Activated CD4-positive, CD25-positive, alpha-beta regulatory T cell treated with anti-CD3 and anti-CD28 coated beads, Interleukin-2, amount 50 U/mL, for 72 hours (primary cell): ENCODE measurements at places on chromosomes 5 and 9.

DNA sequence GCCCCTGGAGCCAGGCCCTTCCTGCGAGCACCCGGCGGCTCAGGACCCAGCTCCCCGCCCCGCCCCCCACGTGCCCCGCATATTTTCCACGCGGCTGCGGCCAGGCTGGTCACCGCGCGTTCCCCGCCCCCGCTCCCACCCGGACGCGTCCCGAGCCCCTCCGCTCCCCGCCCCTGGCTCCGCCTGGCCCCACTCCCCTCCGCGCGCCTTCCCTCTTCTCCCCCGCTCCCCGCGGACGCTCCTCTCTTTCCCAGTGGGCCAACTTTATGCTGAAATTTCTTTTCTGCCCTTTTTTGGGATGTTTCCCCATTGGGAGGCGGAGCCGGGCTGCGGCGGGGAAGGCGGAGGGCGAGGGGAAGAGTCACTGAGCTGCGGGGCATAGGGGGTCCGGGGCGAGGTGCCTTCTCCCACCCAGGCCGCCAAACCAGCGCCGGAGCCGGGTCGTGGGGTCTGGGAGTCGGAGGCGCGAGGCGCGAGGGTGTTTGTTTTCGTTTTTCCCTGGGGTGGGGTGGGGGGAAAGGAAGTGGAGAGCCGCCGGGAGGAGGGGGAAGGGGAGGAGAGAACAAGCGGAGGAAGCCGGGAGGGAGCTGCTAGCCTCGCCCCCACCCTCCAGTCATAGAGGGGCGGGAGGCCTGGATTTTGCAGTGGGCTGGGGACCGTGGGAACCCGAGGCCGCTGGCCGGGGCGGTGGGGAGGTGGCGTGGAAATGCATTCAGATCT, 1.0 kb upstream of the TPM2 start:
- DNase-seq, result no peak

GRCh38 chr9:124215368-124215910, 42.3 kb upstream of the NEK6 start:
- no peak for DNase-seq

DNA sequence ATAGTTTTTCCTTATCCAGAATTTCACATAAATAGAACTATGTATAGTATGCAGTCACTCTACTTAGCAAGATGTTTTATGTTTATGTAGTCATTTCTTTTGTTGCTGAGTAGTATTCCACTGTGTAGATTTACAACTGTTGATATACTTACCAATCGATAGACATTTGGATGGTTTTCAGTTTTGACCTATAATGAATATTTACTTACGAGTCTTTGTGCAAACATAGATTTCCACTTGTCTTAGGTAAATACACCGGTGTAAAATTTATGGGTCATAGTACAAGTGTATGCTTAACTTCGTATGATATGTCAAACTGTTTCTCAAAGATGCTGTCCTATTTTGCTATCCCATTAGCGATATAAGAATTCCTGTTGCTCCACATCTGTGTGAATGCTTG, 19.7 kb upstream of the OR2K2 start:
- DNase-seq, result no peak

- DNase-seq, result no peak
Measured at GRCh38 chr5:7886849-7887475, 18.0 kb downstream of the MTRR start.

- no peak for DNase-seq
Measured at GRCh38 chr5:28575368-28575767, 1537.0 kb upstream of the CDH9 start.

- no peak for DNase-seq
Measured at GRCh38 chr5:116084287-116084691, 536 bp upstream of the COMMD10 start.

DNA sequence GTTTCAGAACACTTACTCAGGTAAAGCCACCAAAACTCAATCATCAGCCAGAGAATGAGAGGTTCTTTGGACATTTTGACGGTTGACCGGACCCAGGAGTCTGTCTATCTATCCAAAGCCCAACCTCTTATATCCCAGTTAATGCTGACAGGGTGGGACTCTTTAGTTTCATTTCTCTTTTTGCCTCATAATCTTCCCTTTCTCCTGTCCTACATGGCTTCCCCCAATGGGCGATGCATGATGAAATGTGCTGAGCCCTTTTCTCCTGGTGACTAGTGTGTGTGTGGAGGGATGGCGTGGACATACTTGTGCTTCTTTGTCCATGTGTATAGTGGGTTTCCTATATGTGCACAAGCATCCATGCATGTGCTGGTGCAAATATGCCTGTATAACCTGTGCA, at the start of gene TIMD4:
TSS of gene TIMD4 (minus strand) at position 102 of the 400 bp plus-strand sequence. CDS start at position 74, 28 bp downstream.
- no peak for DNase-seq

DNA sequence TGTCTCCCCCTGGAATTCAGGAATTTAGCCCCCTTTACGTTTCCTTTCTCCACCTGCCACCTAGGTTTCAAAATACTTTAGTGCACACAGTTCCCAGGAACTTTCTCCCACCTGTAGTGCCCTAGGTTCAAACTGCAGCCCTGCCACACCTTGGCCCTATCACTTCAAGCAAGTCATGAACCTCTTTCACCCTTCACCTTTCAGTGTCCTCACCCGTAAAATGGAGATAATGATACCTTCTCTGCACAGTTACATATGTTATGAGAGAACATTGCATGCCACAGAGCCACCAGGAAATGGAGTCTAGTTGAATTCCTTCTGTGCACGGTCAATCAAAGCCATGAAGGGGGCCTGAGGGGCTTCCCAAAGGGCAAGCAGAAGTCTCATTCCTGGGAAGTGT, 9.8 kb upstream of the EEIG1 start:
- DNase-seq, result no peak

DNA sequence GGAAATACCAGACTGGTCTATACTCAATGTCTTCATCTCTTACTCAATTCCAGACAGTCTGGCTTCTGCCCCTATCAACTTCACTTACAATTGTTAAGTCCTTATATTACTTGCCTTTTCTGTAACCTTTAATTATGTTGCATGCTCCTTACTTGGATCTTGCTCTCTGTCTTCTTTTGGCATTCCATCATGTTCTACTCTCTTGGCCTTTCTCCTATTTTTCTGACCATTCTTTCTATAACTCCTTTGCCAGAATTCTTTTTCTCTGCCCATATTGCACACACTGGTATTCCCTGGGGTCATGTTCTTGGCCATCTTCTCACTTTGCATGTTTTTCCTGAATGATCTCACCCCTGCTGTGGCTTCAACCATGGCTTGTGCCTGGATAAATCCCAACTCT, 209.8 kb upstream of the ZNF462 start:
- no peak for DNase-seq

- no peak for DNase-seq
Measured at GRCh38 chr5:11903614-11904264, 507 bp downstream of the CTNND2 start.

- DNase-seq, result no peak
Measured at GRCh38 chr9:20781092-20781491, 97.0 kb downstream of the FOCAD start.

- DNase-seq, result no peak
Measured at GRCh38 chr9:135976531-135976930, 15.4 kb upstream of the UBAC1 start.

GRCh38 chr9:4596165-4596922, 65.8 kb upstream of the PLPP6 start:
- no peak for DNase-seq

DNA sequence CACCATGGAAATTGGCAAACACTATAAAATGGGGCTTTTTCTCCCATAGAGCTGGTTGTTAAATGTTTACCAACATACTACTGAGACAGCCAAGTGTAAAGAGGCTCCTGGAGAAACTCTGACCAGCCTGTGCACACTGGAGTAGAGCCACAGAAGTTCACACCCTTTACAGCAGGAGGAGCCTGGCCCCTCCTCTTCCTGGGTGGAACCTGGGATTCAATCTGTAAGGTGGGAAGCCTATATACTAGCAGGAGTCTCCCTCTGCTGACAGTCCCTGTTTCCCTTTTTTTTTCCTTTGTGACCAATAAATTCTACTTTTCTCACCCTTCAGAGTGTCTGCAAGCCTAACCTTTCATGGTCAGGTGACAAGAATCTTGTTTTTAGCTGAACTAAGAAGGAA, 10.4 kb upstream of the SLC30A5 start:
- DNase-seq, result no peak

GRCh38 chr9:79984429-79985067, 412.8 kb downstream of the TLE4 start:
- DNase-seq, result no peak

DNA sequence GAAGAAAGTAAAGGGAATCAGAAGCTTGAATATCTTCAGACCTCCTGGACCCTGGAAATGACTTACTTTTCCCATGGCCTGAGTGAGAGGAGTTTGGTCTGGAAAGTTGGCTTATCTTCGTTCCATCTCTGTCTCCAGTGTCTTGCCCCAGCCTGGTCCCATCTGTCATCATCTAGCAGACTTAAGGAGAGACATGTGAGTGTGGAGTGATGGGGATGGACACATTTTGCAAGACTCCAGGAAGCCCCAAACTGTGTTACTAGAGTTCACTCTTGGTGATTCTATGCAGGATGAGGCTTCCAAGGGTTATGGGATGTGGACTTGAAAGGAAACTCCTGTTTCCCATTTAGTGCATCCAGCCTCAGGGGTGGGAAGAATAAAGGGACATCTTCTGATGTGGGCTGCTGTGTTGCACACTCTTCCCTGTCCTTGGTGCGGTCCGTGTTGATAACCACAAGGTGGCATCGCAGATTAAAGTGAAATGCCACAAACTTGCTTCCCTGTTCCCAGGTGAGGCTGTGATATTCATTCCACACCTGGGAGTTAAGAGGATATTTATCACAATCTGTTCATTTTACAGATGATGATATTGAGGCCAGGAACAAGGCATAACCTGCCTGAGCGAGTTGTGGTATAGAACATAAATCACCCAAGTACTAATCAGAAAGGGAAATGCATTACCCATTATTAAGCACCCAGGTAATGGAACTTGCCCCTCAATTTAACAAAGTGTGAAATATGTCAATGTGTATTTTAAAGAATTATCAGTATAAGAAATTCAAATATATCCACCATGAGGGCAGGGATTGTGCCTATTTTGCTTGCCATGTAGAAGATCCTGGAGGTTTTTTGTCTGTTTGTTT, 269.9 kb upstream of the PAPPA start:
- no peak for DNase-seq

DNA sequence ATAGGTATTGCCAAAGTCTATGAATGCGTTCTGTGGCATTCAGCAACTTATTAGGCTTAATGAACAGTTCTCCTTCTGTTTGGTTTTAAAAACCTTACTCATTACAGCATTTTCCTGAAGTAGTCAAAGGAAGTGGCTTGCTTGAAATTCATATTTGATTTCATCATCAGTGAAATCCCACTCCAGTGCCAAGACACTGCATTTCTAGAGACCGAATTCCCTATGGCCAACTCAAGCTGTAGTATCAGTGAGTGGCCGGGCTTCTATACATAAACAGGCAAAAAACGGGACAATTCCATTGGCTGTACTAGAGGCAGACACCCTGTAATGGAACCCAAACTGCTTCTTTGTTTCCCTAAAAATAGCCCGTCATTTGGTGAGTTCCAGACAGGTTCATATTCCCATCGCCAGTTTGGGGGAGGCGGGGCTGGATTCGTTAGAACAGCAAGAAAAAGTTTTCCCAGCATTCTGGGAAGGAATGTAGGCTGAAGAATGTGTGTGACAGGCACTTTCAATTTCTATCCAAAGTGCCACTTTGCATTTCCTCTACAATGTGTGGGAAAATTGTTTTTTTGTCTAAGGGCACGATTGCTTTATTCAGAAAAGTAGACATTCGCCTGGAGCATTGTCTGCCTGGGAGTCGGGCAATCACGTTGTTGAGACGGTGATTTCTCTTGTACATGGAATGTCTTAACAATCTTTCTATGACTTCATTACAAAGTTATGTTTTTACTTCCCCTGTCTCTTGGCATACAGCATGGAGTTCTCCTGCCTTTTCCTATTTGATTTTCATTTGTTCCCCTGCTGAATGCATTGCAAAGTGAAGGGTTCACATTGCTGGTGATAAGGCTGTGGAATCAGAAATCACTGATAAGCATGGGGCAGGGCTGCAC, 141.8 kb upstream of the MAST4 start:
- no peak for DNase-seq

GRCh38 chr5:113682497-113683136, 169.1 kb downstream of the YTHDC2 start:
- DNase-seq, result no peak

DNA sequence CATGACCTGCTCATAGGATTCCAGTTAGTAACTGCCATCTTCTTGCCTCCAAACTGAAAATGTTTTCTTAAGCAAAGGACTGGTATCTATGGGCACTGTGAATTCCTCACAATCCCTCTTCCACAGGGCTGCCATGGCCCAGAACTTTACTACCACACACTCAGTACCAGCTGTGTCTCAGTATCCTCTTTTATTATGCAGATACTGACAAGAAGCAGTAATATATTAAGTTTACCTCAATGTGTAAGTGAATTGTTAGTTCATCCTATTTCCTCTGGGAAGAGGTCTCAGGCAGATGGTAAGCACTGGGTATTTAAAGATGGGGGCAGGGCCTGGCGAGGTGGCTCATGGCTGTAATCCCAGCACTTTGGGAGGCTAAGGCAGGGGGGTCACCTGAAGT, 320.8 kb upstream of the RFX3 start:
- no peak for DNase-seq

DNA sequence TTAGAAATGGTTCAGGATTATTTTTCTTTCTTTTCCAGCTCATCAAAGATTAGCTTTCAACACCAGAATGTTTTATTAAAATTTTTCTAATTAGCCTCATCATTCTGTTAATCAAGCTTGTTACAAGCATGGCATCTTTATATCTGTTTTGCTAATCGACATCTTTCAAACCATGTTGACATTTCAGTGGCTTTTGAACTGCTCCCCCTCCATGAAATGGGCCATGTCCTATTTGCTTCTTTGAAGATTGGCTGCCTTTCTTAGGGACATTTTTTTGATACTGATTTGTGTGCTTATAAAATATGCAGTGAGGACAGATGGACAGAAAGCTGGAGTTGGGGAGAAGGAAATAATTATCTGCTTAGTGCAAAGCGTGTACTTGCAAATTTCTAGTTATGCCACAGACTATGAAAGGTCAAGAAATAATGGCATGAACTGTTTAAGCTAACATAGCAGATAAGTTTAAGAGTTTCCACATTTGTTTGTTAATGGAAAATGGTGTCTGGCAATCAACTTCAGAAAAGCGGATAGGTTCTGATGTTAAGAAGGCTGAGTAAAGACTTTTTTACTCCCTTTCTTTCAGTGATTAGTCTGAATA, 27.5 kb downstream of the BTF3 start:
- DNase-seq, result no peak

GRCh38 chr5:74462356-74462755, 178.2 kb downstream of the ENC1 start:
- DNase-seq, result no peak

DNA sequence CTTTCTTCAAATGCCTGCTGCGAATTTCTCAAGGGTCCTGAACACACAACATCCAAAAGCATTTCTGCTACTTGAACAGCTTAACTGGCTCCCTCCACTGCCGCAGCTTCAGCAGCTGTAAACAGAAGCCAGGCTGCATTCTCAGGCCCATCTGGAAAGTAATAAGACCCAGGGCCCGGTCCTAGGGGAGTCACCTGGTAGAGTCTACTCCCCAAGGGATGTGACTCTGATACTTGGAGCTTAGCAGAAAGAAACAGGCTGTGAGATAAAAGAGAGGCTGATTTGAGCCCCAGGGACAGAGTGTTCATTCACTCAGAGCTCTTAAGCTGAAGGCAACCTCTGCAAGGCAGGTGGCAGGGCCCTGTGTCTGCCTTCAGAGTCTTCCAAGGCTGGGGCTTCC, 356.8 kb downstream of the SPOCK1 start:
- DNase-seq, result no peak

GRCh38 chr5:143002459-143003327, 232.5 kb downstream of the ARHGAP26 start:
- DNase-seq, result no peak

GRCh38 chr5:17992291-17992690, 358.0 kb downstream of the TAF11L14 start:
- DNase-seq, result no peak

GRCh38 chr5:118888556-118888955, 99.8 kb downstream of the DTWD2 start:
- no peak for DNase-seq
